ENCODE measurements at places on chromosomes 1 and 21. TPM values are rescaled to one million over a fixed set of nuclear protein-coding genes. Genes with fewer than 3 reads are reported as not detected.
A peak's percentile ranks its signal among the peaks of the same experiment; 100 is the strongest.

- H3K4me3 ChIP-seq: no peak overlapping the region
- peaks cover 40% of the 10 kb centered on the region for H3K36me3 ChIP-seq
- DNase-seq: no peak
Observed at GRCh38 chr1:246597340-246597739, 31.1 kb downstream of the CNST start.

GRCh38 chr1:206142011-206142410 is 24.8 kb upstream of the AVPR1B start:
- no peaks in the 10 kb centered on the region for H3K4me1 ChIP-seq
- DNase-seq: no peak
- H3K36me3 ChIP-seq: no peaks in the 10 kb centered on the region
- no peaks in the 10 kb centered on the region for H3K27me3 ChIP-seq
- H3K27ac ChIP-seq: no peak overlapping the region

GRCh38 chr1:182015360-182015759 is 46.2 kb downstream of the ZNF648 start:
- no peak overlapping the region for H3K27ac ChIP-seq
- peaks cover 2% of the 10 kb centered on the region for H3K27me3 ChIP-seq
- DNase-seq: no peak
- no peak overlapping the region for H3K4me3 ChIP-seq
- H3K36me3 ChIP-seq: no peaks in the 10 kb centered on the region

GRCh38 chr1:2865000-2865399 is 63.5 kb upstream of the TTC34 start:
- H3K36me3 ChIP-seq: no peaks in the 10 kb centered on the region
- H3K4me1 ChIP-seq: no peaks in the 10 kb centered on the region
- no peaks in the 10 kb centered on the region for H3K27me3 ChIP-seq
- no peak for DNase-seq

DNA sequence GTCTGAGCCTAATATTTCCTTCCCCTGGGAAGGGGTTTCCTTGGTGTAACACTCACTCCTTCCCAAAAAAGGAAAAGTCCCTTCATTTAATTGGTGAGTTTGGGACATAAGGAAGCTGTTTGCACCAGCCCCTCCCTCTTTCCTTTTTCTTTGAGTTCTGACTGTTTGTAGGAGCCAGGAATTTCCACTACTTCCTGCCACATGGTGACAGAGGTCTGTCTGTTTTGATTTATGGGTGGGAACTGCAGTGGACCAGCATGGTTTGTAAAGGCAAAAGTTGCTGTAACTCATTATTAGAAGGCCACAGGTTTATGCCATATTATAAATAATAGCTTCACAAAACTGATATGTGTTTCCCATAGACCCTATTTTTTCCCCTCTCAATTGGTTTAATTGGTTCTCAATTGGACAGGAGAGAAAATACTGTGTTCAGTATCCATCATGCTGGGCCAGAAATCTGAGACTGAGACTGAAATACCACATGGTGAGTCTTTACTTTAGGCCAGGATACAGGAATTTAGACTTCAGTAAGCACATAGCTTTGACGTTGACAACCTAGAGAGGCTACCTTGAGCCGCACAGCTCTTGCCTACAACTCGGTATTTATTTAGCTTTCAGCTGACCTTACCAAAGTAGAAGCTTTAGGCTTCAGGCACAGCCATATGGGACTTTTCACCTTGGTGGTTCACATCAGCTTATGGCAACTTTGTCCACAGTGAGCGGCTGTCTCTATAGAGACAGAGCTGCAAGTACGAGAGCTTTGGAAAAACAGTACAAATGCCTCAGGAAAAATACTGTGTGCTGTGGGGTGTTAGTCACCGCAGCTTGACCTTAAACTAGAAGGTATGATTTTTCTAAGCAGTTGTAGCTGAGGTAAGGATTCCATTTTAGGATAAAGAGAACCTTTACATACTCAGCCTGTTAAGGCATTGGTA is 40.0 kb upstream of the RGS7 start:
- H3K4me3 ChIP-seq: no peak overlapping the region
- no peaks in the 10 kb centered on the region for H3K36me3 ChIP-seq
- H3K27me3 ChIP-seq: no peaks in the 10 kb centered on the region
- H3K4me1 ChIP-seq: no peaks in the 10 kb centered on the region
- no peak for DNase-seq
- no peak overlapping the region for H3K27ac ChIP-seq

GRCh38 chr1:84985365-84985764 is 11.5 kb downstream of the MCOLN2 start:
- H3K4me3 ChIP-seq: no peak overlapping the region
- H3K27ac ChIP-seq: no peak overlapping the region
- peaks cover 8% of the 10 kb centered on the region for H3K4me1 ChIP-seq
- no peaks in the 10 kb centered on the region for H3K36me3 ChIP-seq

GRCh38 chr1:78101514-78101913 is 55.7 kb downstream of the GIPC2 start:
- H3K27me3 ChIP-seq: no peaks in the 10 kb centered on the region
- H3K36me3 ChIP-seq: no peaks in the 10 kb centered on the region
- H3K4me1 ChIP-seq: no peaks in the 10 kb centered on the region

- no peak overlapping the region for H3K4me3 ChIP-seq
- no peaks in the 10 kb centered on the region for H3K36me3 ChIP-seq
- no peaks in the 10 kb centered on the region for H3K4me1 ChIP-seq
- no peaks in the 10 kb centered on the region for H3K27me3 ChIP-seq
Observed at GRCh38 chr21:39137248-39138178, 45.7 kb downstream of the PSMG1 start.

- DNase-seq: no peak
- no peaks in the 10 kb centered on the region for H3K4me1 ChIP-seq
- H3K27ac ChIP-seq: no peak overlapping the region
- H3K4me3 ChIP-seq: no peak overlapping the region
- H3K27me3 ChIP-seq: no peaks in the 10 kb centered on the region
Observed at GRCh38 chr1:227778401-227778947, 37.0 kb upstream of the PRSS38 start.

- no peak overlapping the region for H3K27ac ChIP-seq
- H3K27me3 ChIP-seq: no peaks in the 10 kb centered on the region
- H3K4me3 ChIP-seq: no peak overlapping the region
- H3K4me1 ChIP-seq: peaks cover 28% of the 10 kb centered on the region
- DNase-seq: no peak
- no peaks in the 10 kb centered on the region for H3K36me3 ChIP-seq
Observed at GRCh38 chr1:174913225-174913903, 86.4 kb upstream of the CACYBP start.

GRCh38 chr1:113545626-113546025 is 155.3 kb downstream of the MAGI3 start:
- no peak overlapping the region for H3K27ac ChIP-seq
- H3K4me3 ChIP-seq: no peak overlapping the region
- no peaks in the 10 kb centered on the region for H3K27me3 ChIP-seq
- H3K36me3 ChIP-seq: no peaks in the 10 kb centered on the region

- H3K4me3 ChIP-seq: peak overlapping the region; percentile 31
- no peaks in the 10 kb centered on the region for H3K27me3 ChIP-seq
- H3K27ac ChIP-seq: peak overlapping the region; percentile 43
- DNase-seq: peak; percentile 51
- H3K36me3 ChIP-seq: peaks cover 41% of the 10 kb centered on the region
Observed at GRCh38 chr1:45001011-45001481, 10.1 kb downstream of the HECTD3 start.

GRCh38 chr21:44401386-44402160 is 48.2 kb downstream of the TRPM2 start:
- H3K36me3 ChIP-seq: peaks cover 96% of the 10 kb centered on the region
- H3K4me1 ChIP-seq: no peaks in the 10 kb centered on the region
- no peaks in the 10 kb centered on the region for H3K27me3 ChIP-seq
- H3K27ac ChIP-seq: no peak overlapping the region
- no peak for DNase-seq

The CELA2A gene
- polyA plus RNA-seq: not detected

The AVPR1B gene
- polyA plus RNA-seq: not detected

The NPR1 gene
- not detected for polyA plus RNA-seq

The CENPL gene
- 0.24 TPM for polyA plus RNA-seq

The C1orf122 gene
- polyA plus RNA-seq: 15.5 TPM

The HSPA13 gene
- polyA plus RNA-seq: 6.8 TPM

The RAB42 gene
- polyA plus RNA-seq: 0.23 TPM

The ALX3 gene
- not detected for polyA plus RNA-seq

The FNDC10 gene
- 1.5 TPM for polyA plus RNA-seq

Measured in CD14-positive monocyte (primary cell).